ENCODE measurements at places on chromosomes 13 and 19.

DNA sequence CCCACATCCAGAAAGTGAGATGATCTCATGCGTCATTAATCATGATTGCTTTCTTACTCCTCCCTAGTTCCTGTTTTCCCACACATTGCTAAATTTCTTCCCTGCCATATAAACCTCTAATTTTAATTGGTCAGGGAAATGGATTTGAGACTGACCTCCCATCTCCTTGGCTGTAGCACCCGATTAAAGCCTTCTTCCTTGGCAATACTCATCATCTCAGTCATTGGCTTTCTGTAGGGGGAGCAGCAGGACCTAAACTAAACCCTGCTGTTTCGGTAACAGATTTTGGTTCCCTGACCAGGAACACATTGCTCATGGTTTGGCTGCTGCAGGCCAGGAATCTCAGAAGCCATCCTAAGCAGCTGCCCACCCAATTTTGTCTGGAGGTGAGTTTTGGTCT is 61.7 kb downstream of the SPRYD7 start:
- no peak for DNase-seq

DNA sequence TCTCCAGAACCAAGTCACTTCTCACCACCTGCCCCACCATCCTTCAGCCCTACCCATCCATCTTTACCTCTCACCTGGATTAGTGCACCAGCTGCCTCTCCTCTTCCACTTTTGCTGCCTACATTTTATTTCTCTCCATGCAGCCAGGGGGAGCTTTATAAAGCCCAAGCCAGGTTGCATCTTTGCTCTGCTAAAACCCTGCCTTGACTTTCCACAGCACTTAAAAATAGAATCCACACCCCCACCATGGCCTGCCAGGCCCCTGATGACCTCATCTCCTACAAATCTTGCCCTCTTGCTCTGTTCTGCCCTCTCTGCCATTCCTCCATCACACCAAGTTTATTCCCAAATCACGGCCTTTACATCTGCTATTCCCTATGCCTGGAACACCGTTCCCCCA is 1.8 kb downstream of the HOOK2 start:
- DNase-seq, result no peak

DNA sequence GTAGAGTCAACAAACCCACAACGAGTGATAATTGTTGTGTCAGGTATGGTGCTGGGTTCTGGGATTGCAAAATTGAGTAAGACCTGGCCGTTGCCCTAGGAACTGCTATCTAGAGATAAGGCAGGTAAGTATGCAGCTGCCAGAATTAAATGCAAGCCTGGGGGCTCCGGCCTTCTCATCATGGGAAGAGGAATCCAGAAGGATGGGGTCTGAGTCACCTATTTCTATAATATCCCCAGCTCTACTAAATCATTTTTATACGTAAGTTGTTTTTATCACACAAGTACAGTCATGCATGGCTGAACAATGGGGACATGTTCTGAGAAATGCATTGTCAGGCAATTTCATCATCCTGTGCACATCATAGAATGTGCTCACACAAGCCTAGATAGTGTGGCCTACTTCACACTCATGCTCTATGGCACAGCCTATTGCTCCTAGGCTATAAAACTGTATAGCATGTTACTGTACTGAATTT is 203.0 kb downstream of the KLF5 start:
- DNase-seq, result no peak

DNA sequence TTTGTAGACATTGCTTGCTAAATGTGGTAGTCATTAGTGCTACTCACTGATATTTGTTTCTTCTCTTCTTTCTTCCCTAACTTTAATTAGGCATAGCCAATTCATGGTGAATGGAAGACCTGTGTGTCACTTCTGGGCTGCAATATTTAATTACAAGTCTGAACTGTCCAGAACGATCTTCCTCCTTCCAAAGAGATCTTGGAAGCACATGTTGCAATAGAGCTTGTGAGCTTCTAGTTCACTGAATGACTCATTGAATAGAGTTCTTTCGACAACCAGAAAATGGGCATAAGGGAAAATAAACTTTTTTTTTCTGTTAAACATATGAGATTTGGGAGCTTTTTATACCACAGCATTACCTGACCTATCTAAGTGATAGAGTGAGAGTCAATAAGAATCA is 1264.6 kb downstream of the PCDH9 start:
- no peak for DNase-seq

GRCh38 chr13:111981446-111982165 is 85.3 kb upstream of the SOX1 start:
- DNase-seq, result no peak

DNA sequence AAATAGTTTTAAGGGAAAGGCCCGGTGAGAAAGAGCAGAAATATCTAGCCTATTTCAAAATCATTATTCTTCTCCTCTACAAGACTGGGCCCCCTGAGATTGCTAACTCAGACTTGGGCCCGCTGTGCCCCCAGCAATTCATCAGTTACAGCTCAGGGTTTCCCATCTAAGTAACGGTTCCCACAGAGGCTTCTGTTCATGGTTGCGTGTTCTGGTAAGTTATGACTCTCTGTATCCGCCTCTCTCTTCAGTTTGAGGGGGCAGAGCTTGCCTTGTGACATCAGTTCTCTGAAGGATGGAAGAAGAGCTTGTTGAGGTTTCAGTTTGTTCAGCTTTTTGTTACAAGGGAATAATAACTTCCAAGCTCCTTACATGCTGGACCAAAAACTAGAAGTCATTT is 11.6 kb downstream of the ZNF57 start:
- no peak for DNase-seq

- no peak for DNase-seq
Measured at GRCh38 chr13:24180750-24181377, 20.3 kb downstream of the SPATA13 start.

DNA sequence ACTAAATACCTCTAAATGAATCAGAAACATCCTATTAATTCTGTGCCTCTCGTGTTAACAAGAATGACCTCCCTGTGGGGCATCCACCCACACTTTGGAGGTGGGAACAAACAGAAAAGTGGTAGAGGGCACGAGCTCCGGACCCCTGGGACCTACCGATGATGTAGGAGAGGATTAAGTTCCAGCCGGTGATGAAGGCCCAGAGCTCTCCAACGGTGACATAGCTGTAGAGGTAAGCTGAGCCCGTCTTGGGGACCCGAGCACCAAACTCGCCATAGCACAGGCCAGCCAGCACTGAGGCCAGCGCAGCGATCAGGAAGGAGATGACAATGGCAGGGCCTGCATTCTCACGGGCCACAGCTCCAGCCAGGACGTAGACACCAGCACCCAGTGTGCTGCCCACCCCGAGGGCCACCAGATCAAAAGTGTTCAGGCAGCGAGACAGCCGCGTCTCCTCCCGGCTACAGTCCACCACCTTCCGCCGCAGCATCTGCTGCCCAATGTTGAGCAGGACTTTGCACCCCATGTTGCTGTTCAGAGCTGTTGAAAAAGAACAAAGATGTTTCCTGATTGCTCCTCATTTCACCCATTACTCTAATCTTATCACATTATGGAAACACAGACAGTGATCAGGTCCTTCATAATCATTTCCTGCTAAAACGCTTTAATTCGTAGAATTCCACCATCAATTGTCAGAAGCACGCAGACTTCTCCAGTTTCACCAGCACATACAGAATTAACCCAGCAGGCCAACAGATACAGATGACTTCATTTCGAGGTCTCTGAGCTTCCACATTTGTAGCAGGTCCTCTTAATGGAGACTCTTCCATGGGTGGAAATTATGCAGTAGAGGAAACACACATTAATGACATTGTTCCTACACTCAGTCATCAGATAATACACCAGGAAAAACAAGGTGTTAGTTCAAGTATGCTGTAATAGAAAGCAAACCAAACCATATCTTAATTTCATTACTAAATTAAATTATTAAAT is 59.5 kb downstream of the SLC7A1 start:
- no peak for DNase-seq

DNA sequence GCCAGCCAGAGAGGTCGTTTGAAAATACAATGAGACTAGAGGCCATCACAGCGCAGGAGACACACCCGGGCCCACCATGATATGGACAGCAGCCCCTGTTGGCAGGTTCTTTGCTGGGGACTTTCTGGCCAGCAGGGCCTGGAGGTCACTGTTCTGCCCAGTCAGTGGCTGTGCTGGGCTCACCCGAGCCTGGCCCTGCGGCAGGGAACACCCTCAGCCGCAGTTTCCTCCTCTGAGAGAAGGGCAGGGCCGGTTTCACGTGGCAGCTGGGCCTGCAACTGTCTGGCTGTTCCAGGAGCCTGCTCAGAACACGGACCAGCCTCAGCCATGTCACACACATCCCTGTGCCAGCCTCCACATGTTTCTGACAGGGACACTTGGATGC is 39.4 kb downstream of the ADPRHL1 start:
- DNase-seq, result no peak

- DNase-seq, result no peak
Measured at GRCh38 chr13:40355126-40355724, 311.2 kb downstream of the FOXO1 start.

- no peak for DNase-seq
Measured at GRCh38 chr19:10782795-10783194, 53.2 kb downstream of the TMED1 start.

DNA sequence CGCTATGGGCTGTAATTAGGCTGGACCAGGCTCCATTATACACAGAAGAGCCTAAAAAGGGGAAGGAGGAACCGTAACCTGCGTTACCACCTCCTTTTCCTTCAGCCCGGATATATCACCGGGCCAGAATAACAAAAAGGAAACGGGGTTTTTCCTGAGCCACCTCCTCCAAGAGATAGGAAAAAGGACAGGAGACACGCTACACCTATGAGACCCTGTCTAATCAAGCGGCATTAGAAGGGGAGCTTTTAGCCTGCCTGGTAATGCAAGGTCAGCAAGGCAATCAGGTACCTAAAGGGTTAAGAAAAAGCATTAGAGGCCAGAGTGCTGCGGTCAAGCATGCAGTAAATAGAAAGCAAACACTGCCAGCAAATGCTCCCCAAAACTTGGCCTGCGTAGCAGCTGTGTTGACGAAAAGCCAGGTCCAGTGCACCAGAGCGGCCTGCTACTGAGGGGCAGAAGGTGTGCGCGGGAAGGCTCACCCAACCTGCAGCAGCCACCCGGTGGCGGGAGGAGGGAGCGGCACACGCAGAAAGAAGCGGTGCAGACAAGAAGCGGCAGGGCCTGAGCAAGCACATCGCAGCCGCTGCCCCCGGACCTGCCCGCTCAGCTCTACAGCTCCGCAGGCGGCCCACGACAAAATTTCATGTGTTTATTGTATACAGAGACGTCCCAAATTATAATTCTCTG is 1466.1 kb downstream of the UQCRFS1 start:
- no peak for DNase-seq

- DNase-seq, result no peak
Measured at GRCh38 chr13:76048131-76048530, 412.0 kb downstream of the LMO7 start.
